Myocyte (in vitro differentiated cells): ENCODE measurements at places on chromosomes 11 and 22.

GRCh38 chr11:83235825-83236224 is 42.3 kb downstream of the ANKRD42 start:
- no peak for DNase-seq

DNA sequence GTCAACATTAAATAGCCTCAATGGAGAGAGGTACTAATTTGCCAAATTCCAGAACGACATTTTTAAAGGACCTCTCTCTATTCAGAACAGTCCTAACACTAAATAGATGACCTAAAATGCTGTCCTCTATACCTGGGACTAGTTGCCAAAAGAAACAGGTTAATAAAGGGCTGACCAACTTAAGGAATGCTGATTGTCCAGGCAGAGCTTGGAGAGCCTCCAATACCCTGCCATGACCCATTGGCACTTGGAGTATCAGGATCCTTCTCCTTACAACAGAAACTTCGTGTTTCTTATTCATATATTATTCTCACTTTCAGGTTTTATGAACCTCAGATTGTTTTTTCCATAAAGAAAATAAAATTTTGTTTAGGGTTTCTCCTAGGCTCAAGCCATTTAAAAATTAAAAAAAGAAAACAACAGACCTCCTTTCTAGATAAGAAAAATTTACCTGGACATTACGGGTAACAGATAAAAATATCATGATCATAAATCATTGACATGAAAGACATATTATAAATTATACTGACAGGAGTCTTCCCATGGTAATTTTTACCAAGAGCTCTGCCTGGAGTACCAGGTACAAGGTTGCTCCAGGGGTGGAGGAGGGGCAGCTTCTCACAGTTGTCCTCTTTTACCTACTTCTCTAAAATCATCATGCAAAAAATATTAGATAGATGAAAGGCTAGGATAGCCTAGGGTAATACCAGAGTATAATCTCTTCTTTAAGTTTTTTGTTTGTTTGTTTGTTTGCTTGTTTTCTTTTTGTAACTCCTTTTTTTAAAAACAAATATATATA is 2.0 kb downstream of the LRRC4C start:
- DNase-seq: no peak

DNA sequence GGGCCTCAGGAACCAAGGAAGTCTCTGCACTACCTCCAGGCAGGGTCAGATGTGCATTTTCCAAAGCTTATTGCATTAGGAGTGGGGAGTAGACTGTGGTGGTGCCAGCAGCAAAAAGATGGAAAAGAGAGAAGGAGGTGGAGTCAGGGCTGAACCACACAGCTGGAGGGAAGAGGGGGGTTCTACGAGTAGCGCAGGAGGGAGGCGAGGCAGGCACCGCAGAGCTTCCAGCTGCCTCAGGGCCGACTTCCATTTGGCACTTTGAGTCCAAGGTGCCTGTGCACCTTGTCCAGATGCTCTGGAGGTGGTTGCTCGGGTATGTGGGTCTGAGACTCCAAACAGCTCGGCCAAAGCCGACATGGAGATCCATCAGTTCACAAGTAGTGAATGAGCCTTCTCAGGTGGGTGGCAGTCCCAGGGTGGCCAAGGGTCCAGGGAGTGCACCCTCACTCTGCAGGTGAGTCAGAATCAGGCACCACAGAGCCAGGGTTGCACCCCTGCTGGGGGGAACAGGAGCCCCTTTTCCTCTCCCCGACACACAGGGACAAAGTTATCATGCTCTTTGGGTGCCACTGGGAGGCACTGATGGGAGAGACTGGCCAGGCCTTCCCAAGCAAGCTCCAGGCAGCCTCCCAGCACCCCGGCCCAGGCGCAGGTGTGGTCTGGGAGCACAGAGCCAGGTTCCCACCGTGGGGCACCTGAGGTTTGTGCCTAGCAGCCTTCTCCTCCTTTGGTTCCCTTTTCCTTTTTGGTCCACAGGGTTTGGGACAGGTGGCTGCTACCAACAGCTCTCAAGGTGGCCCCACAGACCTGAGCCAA is 30.2 kb downstream of the GGT5 start:
- DNase-seq: no peak

DNA sequence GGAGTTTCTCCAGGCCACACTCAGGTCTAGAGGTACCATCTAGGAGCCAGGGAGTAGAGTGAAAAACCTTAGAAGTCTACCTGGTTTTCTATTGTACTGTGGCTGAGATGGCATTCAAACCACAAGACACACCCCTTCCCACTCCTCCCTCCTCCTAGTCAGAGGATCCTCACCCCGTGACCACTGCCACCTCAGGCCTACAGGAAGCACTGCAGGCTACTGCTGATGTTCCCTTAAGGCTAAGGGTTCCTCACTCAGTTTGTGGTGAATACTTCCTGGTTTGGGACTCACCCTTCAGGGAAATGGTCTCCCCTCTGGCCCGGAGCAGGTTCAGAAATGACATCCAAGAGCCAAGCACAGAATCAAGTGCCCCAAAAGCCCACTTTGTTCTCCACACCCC is 1293.9 kb downstream of the JRKL start:
- DNase-seq: no peak

DNA sequence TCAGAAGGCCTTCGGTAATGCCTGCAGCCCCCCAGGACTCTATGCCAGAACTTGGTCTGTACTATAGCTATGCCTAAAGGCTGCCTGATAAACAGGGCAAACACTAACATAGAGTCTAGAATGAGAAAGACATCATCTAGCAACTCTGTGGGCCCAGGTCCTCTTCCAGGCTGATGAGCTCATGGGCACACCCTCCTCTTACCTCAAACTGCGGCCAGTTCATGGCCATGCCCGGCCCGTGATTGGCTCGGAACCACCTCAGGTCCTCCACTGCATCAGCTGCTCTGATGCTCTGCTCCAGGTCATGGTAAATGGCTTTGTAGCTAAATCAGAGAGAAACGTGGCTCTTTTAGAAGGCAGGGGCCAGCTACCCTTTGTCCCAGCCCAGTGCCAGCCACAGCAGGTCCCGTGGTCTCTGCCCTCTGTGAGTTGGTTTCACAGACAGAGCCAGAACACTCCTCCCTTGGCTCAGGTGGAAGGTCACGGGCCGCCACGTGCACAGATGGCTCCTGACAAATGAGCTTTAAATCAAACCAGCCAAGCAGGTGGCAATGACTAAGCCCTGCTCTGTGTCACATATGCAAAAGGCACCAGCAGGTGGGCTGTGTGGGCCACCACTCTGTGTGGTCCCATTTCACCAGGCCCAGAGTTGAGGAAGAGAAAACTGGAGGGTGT is 25.0 kb upstream of the ARFGAP3 start:
- peak; percentile 81 for DNase-seq

GRCh38 chr11:46050003-46050461 is 71.2 kb downstream of the PHF21A start:
- DNase-seq: peak; percentile 61

- DNase-seq: no peak
These were observed 4.8 kb downstream of the PKP3 start for GRCh38 chr11:398826-399225.

DNA sequence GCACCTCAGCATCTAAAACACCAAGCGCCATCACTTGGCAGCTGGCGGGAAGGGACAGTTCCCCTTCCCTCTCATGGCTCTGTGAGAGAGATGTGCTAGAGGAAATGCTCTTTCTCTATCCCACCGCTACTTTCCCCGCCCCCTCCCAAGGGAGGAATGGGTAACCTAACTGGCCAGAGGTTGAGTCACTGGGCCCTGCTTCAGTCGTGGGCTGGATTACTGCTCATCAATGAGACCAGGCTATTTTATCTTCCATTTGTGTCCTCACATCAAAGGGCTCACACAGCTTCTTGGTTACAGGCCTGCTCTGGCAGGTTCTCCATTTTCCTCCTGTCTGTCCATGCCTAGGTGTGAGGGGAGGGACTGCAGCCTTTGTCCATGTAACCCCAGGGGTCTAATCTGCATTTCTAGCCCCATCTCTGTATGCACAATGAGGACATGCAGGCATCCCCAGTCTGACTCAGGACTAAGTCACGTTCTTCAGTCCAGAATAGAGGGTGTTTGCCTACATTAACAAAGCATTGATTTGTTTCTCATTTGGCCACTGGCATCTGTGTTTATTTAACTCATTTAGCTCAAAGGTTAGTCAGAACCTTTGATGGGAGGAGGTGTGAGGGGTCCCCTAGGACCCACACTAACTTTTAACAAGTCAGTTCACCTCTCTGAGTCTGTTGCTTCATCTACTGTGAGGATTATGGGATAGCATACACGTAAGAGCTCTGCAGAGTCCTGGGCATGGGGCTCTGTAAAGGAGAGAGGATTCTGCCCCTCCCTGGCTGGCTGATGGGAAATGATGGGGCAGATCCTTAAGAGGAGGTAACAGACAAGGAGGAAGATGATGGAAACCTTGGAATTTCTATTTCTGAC is 99.1 kb downstream of the XRRA1 start:
- DNase-seq: peak; percentile 62

DNA sequence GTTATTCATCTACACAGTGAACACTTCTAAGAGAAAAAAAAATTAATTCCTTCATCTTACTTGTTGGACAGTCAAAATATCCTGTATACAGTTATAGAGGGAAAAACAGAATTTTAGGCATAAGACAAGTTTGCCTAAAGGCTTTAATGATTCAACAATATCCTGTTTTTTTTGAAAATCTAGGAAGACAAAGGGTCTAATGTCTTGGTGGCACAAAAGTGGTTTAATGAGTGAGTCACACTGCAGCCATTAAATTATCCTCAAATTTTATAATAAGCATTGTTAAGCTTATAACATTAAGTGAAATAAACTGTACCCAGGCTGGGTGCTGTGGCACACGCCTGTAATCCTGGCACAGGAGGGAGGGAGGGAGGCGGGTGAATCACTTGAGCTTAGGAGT is 72.9 kb downstream of the GAB2 start:
- DNase-seq: no peak

DNA sequence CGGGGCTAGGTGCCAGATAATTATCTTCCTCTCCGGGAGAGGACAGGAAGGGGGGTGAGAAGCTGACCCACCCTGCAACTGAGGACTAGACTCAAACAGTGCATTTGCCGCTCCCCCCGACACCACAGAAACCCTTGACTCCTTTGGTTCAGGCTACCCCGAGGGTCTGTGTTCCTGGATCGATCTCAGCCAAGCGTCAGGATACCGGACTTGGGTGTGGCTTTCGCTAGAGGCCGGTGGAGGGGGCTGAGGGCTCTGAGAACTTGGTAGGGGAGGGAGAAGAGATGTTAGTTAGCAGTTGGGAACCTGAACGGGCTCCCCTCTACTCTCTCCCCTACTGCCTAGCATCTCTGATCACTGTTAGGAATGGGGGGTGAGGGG is 840 bp downstream of the SEZ6L start:
- DNase-seq: no peak
